Kidney epithelial cell (primary cell): ENCODE measurements at places on chromosomes 4 and X. TPM values are rescaled to one million over a fixed set of nuclear protein-coding genes. Genes with fewer than 3 reads are reported as not detected.

Gene CCDC149
- total RNA-seq: 4.9 and 8.0 TPM in 2 replicates

Gene CHRDL1
- 5.6 and 7.5 TPM in 2 replicates for total RNA-seq

Gene MAGEB2
- not detected in 2 replicates for total RNA-seq

Gene HPGD
- total RNA-seq: 0.34 and 0.75 TPM in 2 replicates
